ENCODE measurements at places on chromosomes 7 and 10.

DNA sequence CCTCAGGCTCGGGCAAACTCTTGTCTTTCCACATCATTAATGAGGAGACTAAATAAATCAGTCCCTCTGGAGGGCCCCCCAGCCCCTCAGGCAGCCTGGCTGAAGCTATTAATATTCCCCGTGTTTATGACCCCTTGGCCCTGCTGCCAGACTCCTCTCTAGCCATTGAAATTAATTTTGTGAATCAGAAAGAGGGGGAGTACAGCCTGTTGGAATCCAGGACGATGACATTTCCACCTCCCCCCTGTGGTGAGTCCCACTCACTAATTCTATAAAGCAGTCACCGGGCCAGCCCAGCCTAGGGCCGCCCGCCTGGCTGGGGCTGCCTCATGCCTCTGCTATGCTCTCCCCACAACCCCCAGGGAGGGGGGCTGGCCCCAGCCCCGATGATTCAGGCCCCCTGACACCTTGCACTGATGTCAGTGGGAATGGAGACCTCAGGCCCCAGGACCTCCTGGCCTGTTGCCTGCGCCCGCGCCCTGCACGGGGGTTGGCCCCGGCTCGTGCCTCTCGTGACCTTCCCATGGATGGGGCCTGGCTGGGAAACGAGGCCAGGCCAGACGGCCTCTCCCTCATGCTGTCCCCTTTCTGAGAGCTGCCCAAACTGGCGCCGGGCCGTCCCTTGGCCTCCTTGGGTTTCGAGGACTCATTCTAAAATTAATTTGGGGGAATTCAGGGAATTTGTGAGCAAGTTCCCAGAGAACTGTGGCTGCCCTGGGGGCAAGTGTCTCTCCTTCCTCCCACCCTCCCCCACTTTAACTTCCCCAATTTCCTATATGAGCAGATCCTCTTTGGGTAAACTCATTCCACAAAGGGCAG lies 34.0 kb downstream of the TMEM270 start:
- DNase-seq, result no peak

GRCh38 chr10:106571192-106571946 lies 593.1 kb downstream of the SORCS1 start:
- no peak for DNase-seq

GRCh38 chr10:89679986-89680385 lies 21.4 kb upstream of the KIF20B start:
- no peak for DNase-seq

GRCh38 chr7:76281006-76281705 lies 21.3 kb upstream of the HSPB1 start:
- DNase-seq, result no peak

- DNase-seq, result no peak
These were observed 88.4 kb upstream of the RHEB start for GRCh38 chr7:151608031-151608551.

DNA sequence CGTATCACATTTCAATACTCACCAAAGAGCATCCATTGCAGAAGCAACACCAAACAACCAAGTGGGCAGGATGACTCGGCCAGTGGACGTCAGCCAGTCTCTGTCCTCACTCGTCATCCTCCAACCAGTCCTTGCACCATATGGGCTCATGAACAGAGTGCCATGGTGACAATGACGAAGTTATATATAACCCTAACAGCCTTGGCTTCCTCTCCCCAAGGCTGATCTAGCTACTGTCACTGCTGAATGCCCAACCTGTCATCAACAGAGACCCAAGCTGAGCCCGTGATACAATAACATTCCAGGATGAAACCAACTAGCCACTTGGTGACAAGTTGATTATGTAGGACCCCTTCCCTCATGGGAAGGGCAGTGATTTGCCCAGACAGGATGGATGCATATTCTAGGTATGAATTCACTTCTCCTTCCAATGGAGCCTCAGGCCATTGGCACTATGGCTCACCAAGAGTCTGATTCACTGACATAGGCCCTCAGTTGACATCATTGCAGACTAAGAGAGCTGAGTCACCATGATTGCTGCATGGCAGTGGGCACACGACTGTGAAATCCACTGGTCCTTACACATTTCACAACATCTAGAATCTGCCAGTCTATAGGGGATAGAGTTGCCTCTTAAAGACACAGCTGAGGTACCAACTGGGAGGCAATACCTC lies 26.3 kb upstream of the PPIF start:
- no peak for DNase-seq
